ENCODE measurements at places on chromosomes 4 and X.
A peak's percentile ranks its signal among the peaks of the same experiment; 100 is the strongest.

DNA sequence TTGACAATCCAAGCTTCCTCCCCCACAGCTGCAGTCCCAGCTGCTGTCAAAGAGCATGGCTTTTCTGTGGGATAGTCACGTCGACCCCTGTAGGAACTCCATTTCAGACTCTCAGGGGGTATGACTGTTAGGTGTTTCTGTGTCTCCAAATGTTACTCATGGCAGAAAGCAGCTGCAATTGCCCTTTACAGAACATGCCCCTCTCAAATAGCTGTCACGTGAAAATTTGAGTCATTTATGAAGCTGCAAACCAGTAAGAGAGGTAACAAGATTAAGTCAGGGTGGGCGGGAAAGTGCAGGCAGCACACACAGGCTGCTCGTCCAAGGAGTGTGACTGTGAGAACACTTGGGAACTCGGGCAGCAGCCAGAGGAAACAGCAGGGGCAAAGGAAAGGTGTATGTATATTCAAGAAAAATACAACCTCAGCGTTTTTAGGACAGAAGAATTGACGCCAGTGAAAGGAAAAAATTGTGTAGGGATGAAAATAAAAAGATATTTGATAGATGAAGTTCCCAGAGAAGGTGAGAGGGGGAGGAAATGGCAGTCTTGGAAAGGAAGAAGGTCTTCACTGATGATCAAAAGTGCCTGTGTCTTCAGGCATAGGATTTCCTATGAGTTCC is 66.5 kb upstream of the TMEM184C start:
- no peak for DNase-seq

DNA sequence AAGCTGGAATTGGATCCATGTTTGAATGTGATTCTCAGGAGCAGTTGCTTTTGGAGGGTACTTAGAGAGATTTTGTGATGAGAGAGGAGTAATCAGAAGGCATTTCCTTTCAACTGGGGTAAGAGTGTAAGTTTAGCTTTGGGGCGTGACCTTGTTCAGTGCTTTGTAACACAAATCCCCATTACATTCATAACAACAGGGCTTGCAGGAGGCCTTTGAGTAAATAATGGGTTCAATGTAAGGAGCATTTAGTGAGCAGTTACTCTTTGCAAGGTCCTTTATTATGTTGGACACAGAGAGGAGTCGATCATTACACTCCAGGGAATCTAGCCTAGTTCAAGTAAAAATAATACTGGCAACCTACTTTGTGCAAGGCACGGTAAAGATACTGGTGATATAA is 74.0 kb upstream of the AFF2 start:
- peak; percentile 34 for DNase-seq

GRCh38 chrX:10265775-10266174 is 109.0 kb downstream of the CLCN4 start:
- DNase-seq, result no peak

DNA sequence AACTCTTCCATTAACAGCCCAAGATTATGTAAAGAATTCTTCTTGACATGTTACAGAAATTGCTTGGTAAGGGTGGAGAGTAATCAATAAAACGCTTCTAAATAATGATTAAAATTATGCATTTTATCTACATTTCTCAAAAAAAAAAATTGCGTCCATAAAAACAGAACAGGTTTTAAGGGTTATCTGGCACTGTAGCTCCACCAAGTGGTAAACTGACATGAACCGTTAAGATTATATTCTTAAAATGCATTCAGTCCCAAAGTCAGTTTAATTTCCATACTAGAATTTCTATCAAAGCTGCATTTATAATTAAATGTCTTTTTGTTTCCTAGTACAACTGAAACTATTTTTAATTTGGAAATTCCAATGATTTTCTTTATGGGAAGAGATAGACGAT is 214.0 kb upstream of the UGT8 start:
- peak; percentile 56 for DNase-seq

DNA sequence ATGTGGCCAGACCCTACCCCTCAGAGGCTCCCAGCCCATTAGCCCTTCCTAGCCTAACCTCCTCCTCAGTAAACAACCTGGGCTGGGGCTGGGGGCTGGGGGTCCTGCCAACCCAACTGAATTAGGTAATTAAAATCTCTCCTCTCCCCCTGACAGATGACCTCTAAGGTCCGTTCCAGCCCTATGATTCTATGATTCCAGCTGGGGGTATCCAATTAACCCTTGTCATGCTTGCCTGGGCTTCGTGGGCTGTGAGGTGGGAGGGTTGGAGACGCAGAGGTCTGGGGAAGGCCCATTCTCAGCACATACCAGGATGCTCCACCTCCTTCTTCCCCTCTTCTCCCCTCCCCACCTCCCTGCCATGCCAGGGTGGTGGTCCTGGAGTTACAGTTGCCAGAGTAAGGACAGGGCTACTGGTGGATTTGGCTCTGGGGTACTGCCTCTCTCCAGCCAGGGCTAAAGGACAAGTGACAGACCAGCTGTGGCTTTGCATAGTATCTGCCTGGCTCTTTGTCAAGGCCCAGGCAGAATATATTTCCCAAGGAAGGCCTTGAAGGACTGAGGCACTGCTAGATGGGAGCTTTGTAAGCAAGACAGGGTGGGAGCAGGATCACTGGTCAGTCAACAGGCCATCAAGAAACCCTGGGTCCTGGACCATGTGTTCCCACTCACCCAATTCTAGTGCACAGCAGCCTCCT is 82.1 kb downstream of the EFNB1 start:
- DNase-seq, result no peak

DNA sequence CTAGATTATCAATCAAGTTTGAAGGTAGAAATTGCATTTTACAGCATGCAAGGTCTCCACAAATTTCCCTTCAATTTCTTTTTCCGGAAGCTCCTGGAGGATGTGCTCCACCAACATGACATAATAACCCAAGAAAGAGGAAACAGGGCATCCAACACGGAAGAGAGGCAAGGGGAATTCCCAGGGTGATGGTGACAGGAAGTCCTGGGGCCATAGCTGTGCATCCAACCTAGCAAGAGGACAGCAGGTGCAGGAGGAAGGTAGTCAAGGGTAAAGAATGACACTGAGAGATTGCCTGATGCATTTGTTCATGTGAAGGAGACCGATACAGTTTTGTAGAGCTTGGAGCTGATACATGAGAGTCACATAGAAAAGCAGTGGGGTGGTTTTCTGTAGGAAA is 115.7 kb upstream of the LSM6 start:
- DNase-seq, result no peak

DNA sequence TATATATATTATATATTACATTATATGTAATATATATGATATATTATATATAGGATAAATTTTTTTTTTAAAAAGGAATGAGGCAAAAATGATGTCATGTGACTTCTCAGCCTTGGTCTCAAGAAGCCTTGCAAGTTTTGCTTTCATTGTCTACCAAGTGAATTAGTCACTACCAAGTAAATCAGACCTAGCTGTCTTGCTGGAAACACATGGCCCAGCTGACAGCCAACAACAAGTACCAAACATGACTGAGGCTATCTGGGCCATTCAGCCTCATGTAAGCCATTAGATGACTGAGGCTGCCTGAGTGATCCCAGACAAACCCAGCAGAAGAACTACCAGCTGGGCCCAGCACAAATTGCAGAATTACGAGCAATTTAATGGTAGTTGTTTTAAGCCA is 44.9 kb downstream of the HAND2 start:
- DNase-seq, result no peak

DNA sequence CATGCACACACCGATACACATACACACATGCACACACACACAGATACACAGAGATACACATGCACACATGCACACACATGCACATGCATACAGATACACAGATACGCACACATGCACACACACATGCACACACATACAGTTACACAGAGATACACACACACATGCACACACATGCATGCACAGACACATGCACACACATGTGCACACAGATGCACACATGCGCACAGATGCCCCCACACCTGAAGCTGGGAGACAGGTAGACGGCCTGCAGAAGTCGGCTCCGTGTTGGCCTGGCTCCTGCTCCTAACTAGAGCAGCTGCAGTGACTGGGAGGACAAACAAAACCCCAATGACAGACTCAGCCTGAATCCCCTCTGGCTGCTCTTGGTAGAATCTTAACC is 46.8 kb downstream of the PSAPL1 start:
- DNase-seq, result no peak

- no peak for DNase-seq
Observed at GRCh38 chr4:646460-646859, 21.1 kb downstream of the PDE6B start.

GRCh38 chr4:33057736-33058135 is 2337.6 kb downstream of the PCDH7 start:
- no peak for DNase-seq

DNA sequence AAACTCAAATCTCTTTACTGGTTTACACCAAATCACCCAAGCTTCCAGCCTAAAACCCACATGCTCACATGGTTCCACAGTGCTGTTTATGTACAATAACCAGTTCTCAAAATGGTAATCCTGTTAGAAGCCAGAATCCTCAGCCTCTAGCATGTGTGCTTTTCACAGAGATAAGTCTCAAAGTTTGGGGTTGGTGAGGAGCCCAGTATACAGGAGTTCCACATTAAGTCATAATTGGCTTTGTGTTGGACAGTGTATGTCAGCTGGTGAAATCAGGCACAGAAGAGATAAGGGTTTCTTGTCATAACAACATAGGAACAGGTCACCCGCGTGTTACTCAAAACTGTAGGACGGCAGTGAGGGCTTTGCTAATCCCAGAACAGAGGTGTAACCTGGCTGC is at the start of gene TRIML1:
Gene TRIML1 (plus strand): TSS at position 301 of the 400 bp plus-strand sequence. CDS start 118 bp downstream, outside the sequence.
- DNase-seq, result no peak

DNA sequence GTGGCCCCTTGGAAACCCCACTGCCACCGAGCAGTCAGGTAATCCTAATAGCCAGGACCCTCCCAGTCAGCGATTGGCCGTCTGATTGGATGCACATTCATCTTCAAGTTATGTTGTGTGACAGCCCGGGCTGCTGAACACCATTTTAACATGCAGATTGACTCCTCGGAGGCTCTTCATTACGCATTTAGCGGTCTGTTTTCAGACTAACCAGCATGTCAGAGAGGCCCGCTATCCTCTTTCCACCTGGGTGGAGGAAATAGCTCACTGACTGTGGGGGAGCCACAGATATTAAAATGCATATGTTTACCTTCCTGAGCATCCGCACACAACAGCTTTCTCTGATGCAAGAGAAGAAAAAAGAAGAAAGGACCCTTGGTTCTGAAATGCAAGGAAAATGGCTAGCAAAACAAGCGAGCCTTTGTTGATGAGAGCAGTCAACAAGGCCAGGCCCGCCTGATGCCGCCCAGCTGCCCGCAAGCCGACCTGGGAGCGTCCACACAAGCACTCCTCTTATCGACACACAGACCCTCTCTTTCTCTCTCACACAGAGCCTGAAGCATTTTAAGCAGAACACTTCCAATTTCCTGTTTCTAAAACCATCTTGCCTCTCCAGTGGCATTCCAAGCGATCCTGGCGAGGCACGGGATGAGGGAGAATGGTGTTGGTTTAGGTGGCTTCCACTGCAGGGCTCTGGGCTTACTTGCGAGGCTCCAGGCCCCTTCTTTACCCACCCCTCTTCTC is 118.3 kb downstream of the MGST2 start:
- DNase-seq, result peak; percentile 50

DNA sequence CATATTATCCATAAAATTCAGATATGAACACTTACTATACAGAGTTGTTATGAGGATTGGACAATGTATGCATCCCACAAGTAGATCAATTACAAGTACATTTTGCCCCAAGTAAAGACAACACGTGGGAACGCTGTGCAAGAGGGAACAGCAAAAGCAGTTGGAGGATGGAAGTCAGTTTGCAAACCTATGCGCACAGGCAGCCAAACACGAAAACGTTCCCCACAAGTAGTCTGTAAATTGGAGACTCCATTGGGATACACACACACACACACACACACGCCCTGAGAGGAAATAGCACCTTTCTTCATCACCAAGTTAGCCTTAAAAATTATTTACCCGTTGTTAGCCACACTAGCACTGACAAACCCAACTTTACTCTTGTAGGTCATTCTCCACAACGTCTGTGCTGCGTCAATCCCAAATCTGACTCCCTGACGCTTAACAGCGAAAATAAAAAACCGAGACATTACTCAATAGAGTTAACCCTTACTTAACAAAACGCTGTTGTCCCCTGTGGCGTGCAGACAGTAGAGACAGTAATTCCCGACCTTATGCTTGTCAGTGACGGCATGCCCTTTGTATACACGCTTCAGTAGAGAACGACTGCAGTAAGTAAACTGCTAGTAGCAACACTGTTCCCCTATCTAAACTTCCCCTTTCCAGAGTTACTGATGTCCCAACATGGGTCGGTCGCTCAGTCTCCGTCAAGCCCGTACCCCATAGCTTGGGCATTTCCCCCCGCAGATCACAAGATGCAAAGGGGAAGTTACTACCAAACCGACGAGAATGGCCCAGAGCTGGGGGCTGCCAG is 730 bp downstream of the MANBA start:
- DNase-seq, result peak; percentile 44

DNA sequence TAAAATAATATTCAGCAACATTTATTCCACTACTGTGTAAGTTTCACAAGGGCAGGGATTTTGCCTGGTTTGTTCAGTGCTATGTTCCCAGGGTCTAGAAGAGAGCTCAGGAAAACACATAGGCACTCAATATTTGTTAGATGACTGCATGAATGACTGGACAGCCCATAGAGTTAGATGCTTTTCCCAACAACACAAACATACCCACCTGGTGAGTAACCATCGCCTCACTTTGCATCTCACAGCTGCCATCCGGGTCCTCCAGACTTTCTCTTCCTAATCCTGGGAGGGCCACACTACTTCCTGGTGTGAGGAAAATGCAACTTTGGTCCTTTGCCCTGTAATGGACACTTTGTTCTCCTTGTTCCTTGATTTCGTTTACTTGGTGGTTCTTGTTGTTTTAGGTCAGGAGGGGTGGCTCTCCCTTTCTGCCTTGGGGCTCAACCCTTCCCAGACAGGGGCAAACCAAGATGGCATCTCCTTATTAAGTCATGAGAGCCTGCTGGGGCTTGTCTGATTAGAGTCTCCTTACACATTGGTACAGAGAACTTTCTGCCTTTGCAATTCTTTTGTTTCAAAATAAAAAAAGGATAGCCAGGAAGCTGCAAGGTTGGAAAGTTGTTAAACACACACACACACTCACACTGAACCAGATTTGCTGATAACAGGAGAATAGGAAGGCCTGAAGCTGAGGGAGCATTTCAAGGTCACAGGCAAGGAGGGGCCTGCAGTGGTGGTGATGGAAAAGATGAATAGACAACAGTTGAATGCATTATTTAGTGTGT is 190.6 kb downstream of the MID1IP1 start:
- no peak for DNase-seq

GRCh38 chrX:107773906-107774435 is 1.6 kb downstream of the TSC22D3 start:
- DNase-seq, result no peak

- DNase-seq, result no peak
Observed at GRCh38 chrX:100418556-100418955, 8.5 kb upstream of the PCDH19 start.

GRCh38 chr4:118076958-118077766 is 42.9 kb downstream of the NDST3 start:
- peak; percentile 87 for DNase-seq

- DNase-seq, result no peak
Observed at GRCh38 chrX:275476-275966, 5.7 kb upstream of the PLCXD1 start.

DNA sequence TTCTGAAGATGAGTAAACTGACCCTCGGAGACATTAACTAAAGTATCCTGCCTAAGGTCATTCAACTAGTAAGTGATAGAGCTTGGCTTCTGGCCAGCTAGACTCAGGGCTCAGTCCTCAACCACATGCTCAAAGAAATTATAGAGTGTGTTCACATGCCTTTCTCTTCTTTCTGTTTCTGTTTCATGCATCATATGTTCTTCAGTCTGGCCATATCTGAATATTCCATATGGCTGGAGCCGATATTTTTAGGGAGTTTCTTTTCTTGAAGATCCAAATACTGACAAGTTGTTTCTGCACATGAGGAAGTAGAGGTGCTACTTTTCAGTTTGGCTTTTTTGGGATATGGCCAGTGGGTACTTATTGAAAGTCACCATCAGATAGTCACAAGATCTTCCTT is 44.9 kb downstream of the MMRN1 start:
- DNase-seq, result no peak

Measured in GM23338 (cell line).